ENCODE measurements at places on chromosomes 7 and 10.

DNA sequence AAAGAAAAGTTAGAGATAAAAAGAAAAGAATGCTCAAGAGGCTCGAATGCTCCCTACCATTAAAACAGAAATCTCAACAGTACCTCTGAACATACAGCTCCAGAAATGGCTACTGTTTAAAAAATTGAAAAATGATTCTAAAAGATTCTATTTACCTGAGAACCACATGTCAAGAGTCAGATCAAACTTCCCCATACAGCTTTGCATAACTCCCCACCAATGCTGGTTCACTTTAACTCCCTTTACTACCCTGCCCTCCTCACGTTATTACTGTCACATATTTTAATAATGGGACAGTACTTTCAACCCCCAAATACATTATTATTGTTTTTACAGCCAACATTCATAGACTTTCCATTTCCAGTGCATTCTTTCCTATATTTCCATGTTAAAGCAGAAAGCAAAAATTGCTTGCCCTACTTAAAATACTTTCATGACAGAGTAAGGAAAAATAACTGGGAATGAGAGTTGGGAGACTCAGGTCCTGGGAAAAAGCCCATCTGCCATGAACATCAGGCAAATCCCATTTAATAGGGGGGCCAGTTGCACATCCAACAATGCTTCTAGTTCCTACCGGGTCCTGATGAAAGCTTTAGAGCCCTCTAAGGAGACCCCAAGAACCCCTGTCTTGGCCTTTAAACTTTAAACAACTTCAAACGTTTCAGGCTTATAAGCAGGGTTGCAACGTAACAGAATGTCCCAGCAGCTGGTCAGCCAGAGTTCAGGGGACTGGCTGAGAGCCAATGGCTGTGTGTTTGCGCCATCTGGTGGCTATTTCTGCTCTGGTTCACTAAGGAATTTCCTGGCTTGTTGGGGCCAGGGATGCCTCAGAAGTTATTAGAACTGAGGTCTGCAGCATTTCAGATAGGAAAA lies 247.4 kb downstream of the ELMO1 start:
- DNase-seq, result peak; percentile 8

- no peak for DNase-seq
Measured at GRCh38 chr7:106290319-106290718, 5.5 kb upstream of the NAMPT start.

GRCh38 chr10:14491811-14492210 lies 161.1 kb upstream of the FRMD4A start:
- no peak for DNase-seq

DNA sequence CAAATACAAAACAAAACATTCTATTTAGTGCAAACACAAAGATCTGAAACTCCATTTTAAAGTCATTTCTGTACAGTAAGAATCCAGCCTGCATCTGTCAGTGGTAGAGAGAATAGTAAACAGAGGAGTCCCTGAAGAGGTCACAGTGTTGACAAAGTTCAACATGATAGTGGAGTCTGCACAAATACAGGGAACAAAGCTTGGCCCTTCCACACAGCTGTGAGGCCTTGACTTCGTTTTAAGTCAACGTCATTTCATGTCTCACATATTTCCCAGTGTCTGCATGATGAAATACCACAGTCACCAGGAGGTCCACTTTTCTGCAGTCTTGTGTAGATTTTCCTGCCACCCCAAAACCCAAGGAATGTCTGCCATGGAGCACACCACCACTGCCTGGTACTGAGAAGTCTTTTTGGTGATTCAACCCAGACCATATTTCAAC lies 33.0 kb downstream of the CYP26A1 start:
- no peak for DNase-seq

DNA sequence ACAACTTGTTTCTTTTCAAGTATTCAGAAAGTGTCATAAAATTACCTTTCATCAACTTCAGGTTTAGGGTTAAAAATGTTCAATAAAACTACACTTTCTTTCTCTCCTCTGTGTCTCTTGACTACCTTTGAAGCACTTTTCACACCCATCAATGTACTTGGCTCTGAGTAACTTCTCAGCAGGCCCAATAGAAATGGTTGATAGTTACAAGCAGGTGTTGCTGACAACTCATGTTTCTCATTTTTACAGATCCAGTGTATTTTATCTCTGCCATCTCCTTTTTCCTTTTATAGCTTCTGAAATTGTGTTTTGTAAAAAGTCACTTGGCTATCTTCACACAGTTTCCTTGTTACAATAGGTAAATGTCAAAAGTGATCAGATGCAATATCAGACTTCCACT lies 348.0 kb downstream of the PHTF2 start:
- DNase-seq, result no peak

DNA sequence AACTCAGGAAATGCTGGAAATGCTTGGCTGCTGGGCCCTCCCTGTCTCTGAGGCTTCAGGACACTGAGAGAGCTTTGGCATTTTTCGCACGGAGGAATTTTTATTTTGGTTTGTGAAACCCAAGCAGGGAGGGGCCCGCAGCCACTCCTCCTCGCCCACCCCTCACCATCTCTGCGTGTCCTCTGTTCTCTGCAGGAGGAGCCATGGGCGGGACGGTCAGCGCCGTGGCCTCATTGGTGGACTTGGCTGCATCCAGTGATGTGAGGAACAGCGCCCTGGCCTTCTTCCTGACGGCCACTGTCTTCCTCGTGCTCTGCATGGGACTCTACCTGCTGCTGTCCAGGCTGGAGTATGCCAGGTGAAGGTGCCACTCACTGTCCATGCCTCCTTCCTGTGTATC lies 36.8 kb downstream of the SLC29A3 start:
- DNase-seq, result no peak

DNA sequence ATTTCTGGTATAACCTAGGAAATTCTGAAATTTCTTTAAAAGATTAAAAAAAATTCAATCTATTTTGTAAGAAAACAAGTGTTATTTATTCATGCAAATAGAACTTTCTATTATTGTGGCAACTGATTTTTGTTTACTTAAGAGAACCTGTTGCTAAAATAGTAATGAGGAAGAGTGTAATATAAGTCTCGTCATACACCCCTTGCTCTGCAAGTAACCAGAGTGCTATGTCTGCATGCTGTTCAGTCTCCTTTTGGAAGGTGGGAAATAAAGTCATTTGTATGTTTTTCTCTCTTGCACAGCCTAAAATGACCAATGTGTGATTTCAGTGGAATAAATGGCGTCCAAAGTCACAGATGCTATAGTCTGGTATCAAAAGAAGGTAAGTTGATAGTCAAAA lies 41.3 kb downstream of the PHTF2 start:
- DNase-seq, result no peak

- no peak for DNase-seq
Measured at GRCh38 chr7:140312141-140312846, 86.0 kb downstream of the SLC37A3 start.

GRCh38 chr7:42928754-42929153 lies 3.2 kb downstream of the PSMA2 start:
- DNase-seq, result no peak

GRCh38 chr7:79714081-79714480 lies 260.6 kb upstream of the MAGI2 start:
- no peak for DNase-seq

- DNase-seq, result no peak
Measured at GRCh38 chr7:33307205-33307604, 177.8 kb downstream of the BBS9 start.

GRCh38 chr7:30201161-30201666 lies 66.4 kb downstream of the MTURN start:
- DNase-seq, result no peak

DNA sequence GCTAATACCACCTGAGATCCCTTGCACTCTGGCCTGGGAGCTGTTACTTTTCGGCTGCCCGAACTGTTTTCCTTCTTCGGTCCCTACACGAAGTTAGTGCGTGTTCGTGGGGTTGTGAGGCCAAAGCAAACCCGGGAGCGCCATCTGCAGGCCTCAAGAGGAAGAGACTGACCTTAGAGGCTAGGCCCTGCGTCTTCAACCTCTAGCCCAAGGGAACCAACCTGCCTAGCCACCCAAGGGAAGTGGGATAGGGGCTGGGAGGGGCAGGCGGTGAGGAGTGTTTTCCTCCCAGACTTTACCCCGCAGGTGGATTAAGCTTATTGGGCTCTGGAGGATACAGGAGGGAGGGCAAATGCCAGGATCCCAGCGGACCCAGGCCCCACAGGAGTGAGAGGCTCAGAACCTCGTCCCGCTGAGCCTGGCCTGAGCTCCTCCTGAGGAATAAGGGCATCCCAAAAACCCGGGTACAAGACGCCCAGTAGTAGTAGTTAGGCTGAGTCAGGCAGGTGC lies 1.7 kb upstream of the PAX2 start:
- DNase-seq, result peak; percentile 24

GRCh38 chr7:108143658-108144420 lies 13.7 kb upstream of the LAMB4 start:
- DNase-seq, result no peak

- no peak for DNase-seq
Measured at GRCh38 chr7:131553931-131554330, 2.5 kb downstream of the PODXL start.

- no peak for DNase-seq
Measured at GRCh38 chr10:84137811-84138210, 1.5 kb upstream of the GHITM start.

GRCh38 chr10:95264227-95265051 lies 26.4 kb downstream of the PDLIM1 start:
- no peak for DNase-seq

DNA sequence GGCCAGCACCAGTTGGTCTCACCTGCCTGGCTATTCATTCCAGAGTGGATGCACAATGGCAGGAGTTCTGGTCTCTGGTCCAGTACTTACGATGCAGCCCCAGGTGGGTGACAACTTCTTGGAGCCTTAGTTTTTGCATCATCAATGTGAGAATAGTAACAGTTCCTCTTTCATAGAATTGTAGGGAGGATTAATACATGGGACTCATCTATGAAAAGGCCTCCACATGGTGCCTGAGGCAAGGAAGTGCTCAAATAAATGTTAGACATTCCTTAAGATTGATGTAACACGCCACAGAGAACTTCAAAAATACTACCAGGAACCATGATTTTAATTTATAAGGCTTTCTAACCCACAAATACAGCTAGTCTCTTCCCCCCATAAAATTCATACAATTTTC lies 120.1 kb upstream of the CHST15 start:
- no peak for DNase-seq

- no peak for DNase-seq
Measured at GRCh38 chr7:71706597-71706975, 574.6 kb downstream of the GALNT17 start.

- no peak for DNase-seq
Measured at GRCh38 chr7:79227044-79227443, 226.4 kb downstream of the MAGI2 start.

GRCh38 chr7:33986951-33987947 lies 81.9 kb downstream of the BMPER start:
- DNase-seq, result no peak

- DNase-seq, result no peak
Measured at GRCh38 chr7:91287371-91288084, 23.3 kb downstream of the FZD1 start.

DNA sequence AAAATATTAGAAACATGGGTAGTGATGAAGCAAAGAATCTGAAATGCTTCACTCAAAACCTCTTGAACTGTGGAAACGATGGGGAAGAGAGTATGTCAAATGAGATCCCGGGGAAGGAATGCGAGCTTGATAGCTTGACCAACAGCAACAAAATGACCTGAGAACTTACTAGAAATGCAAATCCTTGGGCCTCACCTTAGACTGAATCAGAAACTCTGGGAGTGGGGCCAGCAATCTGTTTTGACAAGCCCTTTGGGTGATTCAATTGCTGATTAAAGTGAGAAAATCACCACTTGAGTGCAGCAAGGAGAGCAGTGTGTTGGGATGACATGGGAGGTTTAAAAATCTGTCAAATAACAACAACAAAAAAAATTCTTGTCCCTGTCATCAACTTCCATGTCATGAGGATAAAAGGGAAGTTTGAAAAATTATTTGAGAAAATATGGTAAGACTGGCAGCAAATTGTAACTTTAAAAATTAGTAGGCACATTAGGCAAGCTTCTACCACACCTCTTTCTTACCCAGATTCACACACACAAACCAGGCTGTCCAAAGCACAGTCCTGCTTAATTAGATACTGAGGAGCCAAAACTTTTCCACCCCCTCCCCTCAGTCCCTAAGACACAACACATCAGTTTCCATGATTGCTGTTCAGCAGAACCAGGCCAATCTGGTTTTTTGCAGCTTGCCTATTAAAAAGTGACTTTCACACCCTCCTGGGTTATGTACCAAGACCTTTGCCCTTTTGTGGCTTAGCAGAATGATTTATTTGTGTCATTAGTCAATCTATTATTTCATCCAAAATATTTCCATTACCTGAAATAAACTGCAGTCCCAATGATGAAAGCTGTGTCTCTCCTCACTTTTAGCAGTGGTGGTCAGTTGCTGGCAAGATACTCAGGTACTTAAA lies 15.6 kb downstream of the CALCR start:
- no peak for DNase-seq

GRCh38 chr7:133556553-133556952 lies 303.7 kb downstream of the EXOC4 start:
- DNase-seq, result no peak

DNA sequence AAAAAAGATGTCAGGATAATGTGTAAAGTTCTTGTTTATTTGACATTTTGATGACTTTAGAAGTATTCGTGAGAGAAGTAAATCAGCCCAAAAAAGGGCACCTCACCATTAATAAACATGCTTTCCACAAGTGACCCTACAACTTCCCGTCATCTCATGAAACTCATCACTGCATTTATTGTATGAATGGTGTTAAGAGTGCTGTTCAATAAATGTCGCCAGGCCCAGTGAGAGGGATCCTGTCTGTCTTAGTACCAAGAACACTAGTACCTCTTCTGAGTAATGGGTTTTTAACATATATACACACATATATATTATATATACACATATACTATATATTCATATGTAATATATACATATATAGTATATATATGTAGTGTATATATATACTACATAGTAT lies 61.9 kb downstream of the TMEM26 start:
- no peak for DNase-seq

DNA sequence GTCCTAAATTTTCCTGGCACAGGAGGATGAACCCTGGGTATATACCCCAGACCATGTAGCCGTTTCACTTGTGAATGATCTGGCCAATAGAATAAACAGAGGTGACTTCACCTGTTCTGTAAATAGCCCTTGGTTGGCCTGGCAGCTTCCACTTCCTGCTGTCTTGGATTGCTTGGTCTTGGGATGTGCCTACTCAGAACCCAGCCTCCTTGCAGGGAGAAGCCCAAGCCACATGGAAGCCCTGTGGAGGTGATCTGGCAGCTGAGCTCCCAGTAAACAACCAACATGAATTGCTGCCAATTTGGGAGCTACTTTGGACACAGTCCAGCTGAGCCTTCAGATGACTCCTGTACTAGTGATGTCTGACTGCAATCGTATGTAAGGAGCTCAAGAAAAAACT lies 4.8 kb upstream of the RAPGEF5 start:
- DNase-seq, result no peak

GRCh38 chr7:81111358-81111757 lies 192.5 kb upstream of the SEMA3C start:
- no peak for DNase-seq

DNA sequence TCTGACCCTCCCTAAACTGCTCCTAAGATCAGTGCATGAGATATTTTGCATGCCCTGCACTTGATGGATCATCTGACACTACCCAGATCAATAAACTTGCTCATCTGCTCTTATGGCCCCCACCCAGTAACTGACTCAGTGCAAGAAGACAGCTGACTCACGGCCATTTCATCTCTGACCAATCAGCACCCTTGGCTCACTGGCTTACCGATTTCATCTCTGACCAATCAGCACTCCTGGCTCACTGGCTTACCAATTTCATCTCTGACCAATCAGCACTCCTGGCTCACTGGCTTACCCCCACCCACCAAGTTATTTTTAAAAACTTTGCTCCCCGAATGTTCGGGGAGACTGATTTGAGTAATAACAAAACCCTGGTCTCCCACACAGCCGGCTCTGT lies 37.2 kb upstream of the OPTN start:
- no peak for DNase-seq
